ENCODE measurements at places on chromosomes 4 and X.
A peak's percentile ranks its signal among the peaks of the same experiment; 100 is the strongest.

- no peak for DNase-seq
These were observed 222.6 kb downstream of the NDST4 start for GRCh38 chr4:114890773-114891172.

DNA sequence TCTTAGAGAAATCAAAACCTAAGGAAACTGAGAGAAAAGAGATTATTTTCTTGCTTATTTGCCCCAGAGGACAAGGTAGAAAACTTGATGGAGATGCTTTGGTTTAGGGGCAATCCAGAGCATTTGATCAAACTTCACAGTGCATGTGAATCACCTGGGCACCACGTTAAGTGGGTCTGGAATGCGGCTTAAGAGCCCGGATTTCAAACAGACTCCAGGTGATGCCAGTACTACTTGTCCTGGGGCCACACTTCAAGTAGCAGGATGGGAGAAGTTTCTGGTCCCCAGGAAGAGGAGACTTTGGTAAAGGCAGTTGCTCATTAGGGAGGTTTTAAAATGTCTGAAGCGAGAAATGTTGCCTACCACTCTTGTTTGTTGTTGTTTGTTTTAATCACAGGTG is 51.8 kb downstream of the PHOX2B start:
- DNase-seq: no peak

GRCh38 chr4:156676116-156676851 is 295.3 kb downstream of the PDGFC start:
- DNase-seq: no peak

- DNase-seq: no peak
These were observed 107.3 kb downstream of the CPEB2 start for GRCh38 chr4:15109600-15109999.

- DNase-seq: no peak
These were observed 73.3 kb downstream of the TMEM131L start for GRCh38 chr4:153539422-153539821.

DNA sequence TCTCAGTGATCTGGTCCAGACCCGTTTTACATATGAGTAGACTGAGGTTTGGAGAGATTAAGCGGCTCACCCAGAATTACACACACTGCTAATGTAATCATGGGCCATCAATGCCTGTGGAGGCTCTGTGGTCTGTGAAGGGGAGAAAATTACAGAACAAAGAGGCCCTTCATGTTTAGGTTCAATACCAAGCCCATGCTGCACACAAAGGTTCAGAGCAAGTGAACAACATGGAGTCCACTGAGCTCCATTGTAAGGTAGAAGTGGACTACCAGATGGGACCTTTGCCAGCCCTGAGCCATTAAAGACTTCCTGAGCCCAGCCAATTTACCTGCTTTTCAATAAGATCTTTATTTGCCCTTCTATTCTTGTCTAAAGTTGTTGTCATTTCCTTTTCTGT is 109.8 kb downstream of the LUZP4 start:
- DNase-seq: no peak

DNA sequence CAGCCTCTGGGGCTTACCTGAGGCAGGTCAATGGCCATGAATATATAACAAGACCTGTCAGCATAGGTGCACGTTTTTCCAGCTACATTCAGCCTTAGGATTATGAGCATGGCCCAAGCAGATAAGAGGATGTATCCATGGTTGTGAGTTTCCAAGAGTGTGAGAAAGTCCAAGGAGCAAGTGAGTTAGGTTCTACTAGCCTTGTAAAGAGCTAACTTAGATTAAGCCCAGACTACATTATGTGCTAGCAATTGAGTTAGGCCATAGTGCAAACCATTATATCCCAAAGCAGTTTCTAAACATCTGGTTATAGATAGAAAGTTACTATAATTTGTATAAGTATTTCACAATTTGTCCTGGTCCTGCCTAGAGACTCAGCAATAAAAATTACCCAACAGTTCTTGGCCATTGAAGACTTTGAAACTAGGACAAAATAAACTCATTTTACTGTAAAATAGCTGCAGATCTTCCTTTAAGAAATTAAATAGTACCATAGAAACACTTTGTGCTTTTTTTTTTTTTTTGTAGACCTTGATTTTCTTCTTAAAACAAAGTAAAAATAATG is 312.0 kb downstream of the CAMK2D start:
- DNase-seq: no peak

- no peak for DNase-seq
These were observed 190.9 kb downstream of the NDST4 start for GRCh38 chr4:114922592-114922933.

DNA sequence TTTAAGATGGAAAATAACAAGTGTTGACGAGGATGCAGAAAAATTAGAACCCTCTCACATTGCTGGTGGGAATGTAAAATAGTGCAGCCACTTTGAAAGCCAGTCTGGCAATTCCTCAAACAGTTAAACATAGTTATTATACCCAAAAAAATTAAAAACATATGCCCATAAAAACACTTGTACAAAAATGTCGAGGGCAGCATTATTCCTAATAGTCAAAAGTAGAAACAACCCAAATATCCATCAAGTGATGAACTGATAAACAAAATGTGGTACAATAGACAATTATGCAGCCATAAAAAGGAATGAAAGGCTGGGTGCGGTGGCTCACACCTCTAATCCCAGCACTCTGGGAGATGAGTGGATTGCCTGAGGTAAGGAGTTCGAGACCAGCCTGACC is 6.3 kb downstream of the IDS start:
- DNase-seq: no peak

GRCh38 chrX:133523526-133523925 is 108.2 kb upstream of the GPC4 start:
- DNase-seq: no peak

GRCh38 chrX:7100022-7100421 is 47.5 kb upstream of the STS start:
- no peak for DNase-seq

DNA sequence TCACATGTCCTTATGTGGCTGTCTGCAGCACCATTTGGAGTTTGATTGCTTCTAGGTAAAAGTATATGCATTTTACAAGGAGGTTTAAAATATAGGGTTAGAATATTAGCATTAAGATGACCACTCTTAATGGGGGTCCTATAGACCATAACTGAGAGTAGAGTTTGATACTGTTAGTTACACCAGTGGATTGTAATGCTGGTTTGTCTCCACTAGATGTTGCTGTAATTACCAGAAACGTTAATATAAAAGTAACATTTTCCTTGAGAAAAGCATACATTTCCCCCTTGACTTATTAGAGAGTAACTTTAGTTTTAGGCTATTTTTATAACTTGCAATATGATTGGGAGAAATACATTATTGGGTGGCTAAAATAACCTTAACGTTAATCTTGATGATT is 93.0 kb downstream of the ZXDA start:
- DNase-seq: no peak

DNA sequence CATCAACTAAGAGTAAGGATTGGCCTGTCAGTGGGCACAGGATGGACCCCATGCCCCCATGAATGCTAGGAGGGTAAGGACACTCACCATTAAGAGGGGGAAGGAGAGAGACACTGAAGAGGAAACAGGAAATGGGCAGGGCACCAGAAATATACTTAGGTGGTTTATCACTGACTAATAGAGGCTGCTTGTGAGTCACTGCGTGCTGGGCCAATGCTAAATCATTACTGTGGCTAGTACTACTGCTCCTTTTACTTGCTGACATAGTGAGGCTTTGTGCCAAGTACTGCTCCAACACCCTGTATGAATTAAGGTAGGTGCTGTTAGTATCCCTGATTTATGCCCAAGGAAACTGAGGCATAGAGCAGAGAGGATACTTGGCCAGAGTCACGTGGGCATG is 130.4 kb upstream of the FRMPD4 start:
- DNase-seq: no peak

GRCh38 chr4:172308078-172308477 is 494.9 kb downstream of the GALNTL6 start:
- DNase-seq: no peak

GRCh38 chr4:6410068-6410467 is 62.3 kb downstream of the PPP2R2C start:
- DNase-seq: no peak

DNA sequence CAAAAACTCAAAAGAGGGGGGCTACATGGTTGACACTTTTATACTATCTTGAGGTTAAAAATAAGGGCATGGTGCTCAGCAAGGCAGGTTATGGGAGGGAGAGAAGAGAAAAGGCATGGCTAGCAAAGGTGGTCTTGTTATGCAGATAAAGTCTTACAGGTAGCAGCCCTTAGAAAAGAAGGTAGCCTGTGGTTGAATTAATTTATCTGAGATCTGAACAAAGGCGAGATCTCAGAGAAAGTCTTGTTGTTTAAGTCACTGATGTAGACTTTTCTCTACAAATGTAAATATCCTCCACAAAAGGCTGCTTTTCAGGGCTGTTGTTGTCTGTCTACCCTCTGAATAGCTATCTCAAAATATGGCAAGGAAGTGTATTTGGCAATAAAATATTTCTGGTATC is 1250.4 kb downstream of the PCDH18 start:
- no peak for DNase-seq

DNA sequence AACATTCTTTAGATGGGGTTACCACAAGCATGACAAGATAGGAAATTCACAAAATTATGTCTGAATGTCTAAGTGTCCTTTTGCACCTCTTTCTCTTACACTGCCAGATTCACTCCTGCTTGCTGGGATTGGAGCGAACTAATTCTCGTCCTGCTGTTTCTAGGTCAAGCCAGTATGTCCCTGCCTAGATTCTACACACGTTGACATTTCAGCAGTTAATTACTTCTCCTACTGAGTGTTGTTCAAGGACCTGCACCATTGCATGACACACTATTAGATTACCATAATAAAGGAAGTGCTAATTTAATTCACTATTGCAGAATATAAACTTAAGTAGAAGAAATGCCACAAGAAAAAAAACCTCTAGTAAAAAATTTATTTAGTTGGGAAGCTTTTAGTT is 1911.7 kb downstream of the PCDH7 start:
- no peak for DNase-seq

- DNase-seq: no peak
These were observed 16.2 kb upstream of the LAMP2 start for GRCh38 chrX:120485315-120485637.

DNA sequence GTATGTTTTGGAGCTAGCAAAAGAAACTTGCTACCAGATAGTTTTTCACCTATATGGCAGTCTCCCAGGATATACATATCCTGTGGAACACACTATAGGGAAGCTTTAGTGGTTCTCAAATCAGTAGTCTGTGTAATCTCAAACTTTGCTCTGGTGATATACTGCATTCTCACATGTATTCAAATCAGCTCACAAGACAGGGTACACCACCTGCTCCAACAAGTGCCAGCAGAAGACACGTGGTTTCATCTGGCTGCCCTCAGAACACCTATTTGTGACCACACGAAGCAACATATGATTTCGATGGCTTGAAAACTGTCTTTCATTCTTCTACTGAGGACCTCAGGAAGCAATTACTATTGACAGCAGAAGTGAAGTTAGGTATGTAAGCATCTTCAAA is 37.7 kb downstream of the BCLAF3 start:
- DNase-seq: no peak

DNA sequence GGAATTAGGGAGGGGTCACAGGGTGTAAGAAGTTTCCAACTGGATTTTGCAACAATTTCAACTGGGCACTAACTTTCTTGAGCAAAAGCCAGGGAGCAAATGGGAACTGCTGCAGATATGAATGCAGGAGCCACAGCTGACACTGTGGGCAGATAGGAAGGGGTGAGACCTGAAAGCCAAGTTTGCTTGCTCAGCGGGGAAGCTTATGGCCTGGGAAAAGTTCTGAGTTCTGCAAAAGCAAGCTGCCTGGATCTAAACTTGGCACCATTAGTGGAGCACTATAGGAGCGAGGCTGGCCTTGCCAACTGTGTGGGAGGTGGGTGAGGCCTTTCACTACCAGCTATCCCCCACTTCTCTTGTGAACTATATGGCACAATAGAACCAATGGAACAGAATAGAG is 11.1 kb downstream of the CYSLTR1 start:
- no peak for DNase-seq

- DNase-seq: peak; percentile 15
These were observed 2.3 kb downstream of the SNCA start for GRCh38 chr4:89834486-89835209.

DNA sequence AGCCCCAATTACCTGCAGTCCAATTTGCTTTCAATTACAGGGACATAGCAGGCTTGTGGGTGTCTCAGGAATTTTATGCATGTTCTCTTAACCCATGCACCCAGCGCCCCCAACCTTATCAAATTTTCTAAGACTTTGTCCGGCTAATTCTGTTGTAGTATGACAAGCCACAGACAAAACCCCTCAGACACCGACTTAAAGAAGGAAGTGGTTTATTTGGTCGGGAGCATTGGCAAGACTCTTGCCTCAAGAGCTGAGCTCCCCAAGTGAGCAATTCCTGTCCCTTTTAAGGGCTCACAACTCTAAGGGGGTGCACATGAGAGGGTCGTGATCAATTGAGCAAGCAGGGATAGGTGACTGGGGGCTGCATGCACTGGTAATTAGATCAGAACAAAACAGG is 28.7 kb upstream of the IL9R start:
- no peak for DNase-seq

GRCh38 chrX:153498453-153498852 is 3.7 kb downstream of the BGN start:
- no peak for DNase-seq

- no peak for DNase-seq
These were observed 22.7 kb downstream of the JAKMIP1 start for GRCh38 chr4:6177587-6178197.

DNA sequence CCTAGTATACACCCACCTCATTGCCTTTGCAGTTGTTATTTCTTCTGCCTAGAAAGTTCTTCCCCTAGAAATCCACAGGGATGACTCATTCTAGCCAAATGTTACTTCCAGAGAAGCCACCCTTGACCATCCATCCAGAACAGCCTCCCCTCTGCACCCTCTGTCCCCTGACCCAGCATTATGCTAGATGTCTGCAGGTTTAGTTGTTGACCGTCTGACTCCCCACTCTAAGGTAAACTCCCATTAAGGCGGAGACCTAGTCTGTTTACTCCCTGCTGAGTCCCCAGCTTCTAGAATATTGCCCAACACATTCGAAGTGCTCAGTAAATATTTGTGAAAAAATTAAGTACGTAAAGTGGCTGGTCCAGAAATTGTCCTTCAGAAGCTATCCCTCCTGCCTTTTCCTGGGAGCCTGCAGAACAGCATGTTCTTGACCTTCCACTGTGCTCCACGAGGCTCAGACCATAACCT is 11.0 kb downstream of the SRD5A3 start:
- no peak for DNase-seq

GRCh38 chr4:159284113-159284512 is 181.2 kb downstream of the RAPGEF2 start:
- no peak for DNase-seq

DNA sequence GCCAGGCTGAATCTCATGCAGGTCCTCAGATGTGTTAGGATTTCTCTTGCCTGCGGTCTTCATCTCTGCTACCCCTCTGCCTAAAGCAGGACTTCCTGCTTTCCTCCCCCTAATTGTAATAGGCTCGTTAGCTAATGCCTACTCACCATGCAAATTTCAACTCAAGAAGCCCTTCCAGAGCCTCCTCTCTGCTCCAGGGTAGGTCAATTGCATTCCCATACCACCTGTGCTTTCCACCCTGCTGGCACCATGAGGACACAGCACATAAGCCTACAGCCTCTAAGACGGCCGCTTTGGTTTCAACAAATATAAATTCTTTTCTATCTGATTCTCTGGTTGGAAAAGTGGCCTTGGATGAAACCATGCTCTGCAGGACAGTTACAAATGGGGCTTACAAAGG is 93.9 kb downstream of the QDPR start:
- DNase-seq: no peak

- DNase-seq: no peak
These were observed 108.3 kb downstream of the TBC1D19 start for GRCh38 chr4:26692014-26692726.

- DNase-seq: no peak
These were observed 17.6 kb downstream of the SUPT20HL1 start for GRCh38 chrX:24377911-24378468.

Measured in cerebellum (tissue), 4 donors.